ENCODE measurements at places on chromosomes 6 and 20. TPM values are rescaled to one million over a fixed set of nuclear protein-coding genes. Genes with fewer than 3 reads are reported as not detected.

ID4 gene
- 102 TPM for total RNA-seq

TUBB2A gene
- 134 TPM for total RNA-seq

PLEKHG1 gene
- 62.4 TPM for total RNA-seq

DNA sequence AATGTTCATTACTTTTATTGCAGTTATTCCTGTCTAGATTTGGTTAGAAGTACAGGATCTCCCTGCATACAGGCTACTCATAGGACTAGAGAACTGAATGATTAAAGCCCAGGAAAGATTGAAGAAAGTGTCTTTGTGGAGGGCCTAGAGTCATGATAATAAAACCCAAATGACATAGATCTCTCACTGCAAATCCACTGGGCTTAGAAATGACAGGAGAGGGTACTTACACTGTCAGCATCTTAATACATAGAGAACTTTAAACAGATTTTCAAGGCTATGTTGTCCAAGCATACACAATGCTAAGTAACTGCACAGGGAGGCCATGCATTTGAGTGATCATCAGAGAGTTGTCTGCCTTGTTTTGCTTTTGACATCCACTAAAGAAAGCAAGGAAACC lies 383.8 kb upstream of the MAP3K7 start:
- no peak for DNase-seq

GRCh38 chr6:18997375-18997826 lies 610.3 kb downstream of the RNF144B start:
- no peak for DNase-seq

All from omental fat pad (tissue), 4 donors.